ENCODE measurements at places on chromosomes 2 and 18.
A peak's percentile ranks its signal among the peaks of the same experiment; 100 is the strongest.

DNA sequence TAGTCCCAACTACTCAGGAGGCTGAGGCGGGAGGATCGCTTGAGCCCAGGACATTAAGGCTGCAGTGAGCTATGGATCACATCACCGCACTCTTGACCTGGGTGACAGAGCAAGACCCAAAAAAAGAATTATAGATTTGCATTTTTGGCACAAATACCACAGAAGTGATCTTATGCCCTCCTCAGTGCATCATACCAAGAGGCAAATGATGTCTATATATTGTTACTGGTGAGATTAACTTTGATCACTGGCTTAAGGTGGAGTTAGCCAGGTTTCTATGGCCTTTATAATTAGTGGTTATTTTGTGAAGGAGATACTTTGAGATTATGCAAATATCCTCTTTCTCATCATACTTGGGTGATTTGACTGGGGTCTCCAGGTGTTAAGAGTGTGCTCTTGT is 22.1 kb upstream of the CATIP start:
- no peak for DNase-seq

DNA sequence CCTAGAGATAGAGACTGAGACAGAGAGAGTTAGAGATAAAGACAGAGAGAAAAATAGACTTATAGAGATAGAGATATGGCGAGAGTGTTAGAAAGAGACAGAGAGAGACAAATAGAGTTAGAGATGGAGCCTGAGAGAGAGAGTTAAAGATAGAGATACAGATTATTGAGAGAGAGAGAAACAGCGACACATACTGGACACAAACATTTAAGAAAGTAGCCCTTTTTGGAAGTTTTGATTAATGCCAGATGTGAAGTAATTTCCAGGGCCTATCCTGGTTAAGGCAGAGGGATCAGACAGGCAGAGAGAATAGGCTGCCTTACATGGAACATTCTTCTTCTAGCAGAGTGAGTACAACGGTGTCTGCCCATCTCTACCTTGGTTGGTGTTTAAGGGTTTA is 311.6 kb upstream of the CDH7 start:
- no peak for DNase-seq

DNA sequence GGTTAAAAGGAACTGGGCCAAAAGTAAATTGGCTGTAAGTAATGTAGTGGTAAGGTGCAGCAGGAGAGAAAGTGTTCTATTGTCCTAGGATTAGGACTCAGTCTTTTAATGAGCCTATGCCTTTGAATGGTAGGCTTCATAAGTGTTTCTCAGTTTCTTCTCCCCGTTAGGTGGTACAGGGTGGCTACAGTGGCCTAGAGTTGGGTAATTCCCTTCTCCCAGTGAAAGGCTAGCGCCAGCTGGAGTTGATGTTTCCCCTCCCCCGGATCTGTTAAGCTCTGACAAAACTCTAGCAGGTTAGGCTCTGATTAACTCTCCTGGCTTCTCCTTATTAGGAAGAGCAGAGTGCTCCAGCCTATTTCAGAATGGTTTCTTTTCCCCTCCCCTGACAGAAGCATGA is 127.7 kb downstream of the DNAH6 start:
- no peak for DNase-seq

- no peak for DNase-seq
Measured at GRCh38 chr2:72932045-72932740, 14.9 kb downstream of the EMX1 start.

DNA sequence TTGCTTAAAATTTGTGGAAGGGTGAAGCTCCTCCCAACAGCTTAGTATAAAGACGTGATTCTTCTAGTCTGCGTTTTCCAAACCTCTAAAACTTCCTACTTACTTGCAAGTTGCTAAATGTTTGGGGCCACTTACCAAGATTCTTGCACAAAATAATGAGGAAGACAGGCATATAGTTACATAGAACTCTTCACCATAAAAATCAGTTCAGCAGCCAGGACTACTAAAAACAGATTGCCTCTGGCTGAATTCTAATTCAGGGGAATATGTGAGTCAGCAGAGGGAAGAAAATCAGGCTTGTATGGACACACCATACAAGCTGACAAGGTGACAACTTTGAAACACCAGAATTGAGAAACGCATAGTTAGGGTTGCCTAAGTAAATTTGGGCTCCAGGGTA is 2.8 kb upstream of the PEX13 start:
- no peak for DNase-seq

- DNase-seq: no peak
Measured at GRCh38 chr2:30503007-30503694, 56.1 kb downstream of the LCLAT1 start.

DNA sequence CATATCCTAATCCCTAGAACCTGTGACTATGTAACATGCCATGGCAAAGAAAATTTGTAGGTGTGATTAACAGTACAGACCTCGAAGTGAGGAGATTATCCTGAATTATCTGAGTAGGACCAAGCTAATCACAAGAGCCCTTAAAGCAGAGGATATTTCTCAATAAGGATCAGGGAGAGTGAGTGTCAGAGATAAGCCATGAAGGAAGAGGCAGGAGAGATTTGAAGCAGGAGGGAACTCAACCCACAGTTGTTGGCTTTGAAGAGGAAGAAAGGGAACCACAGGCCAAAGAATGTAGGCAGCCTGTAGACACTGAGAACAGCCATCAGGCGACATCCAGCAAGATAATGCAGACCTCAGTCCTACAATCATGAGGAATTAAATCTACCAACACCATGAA is 229.3 kb downstream of the NBAS start:
- no peak for DNase-seq

DNA sequence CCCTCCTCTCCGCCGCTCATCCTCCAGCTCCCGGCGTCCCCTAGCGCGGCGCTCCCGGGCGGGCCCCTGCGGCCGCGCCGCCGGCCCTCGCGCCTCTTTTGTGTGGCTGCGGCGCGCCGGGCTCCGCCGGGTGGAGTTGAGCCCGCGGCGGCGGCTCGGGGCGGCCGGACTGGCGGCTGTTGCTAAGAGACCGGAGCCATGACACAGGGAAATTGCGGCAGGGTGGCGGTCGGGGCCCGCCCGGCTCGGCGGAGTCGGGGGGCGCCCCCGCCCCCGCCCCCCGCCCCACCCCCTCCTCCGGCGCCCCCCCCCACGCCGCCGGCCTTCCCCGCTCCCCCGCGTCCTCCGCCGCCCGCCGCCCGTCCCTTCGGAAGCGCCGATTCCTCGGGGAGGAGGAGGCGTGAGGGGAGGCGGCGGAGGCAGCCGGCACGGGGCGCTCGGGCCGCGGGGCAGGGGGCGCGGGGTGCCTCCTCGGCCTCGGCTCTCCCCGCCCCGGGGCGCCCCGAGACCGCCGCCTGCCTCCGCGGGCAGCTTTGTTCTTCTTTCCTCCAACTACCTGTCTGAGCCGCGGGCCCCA is at the start of gene TMEM200C:
Gene TMEM200C, minus strand, starts transcription at position 224 of the 577 bp plus-strand sequence. CDS start 3,459 bp downstream, outside the sequence.
- DNase-seq: no peak

GRCh38 chr2:98663511-98664090 is 55.2 kb downstream of the UNC50 start:
- no peak for DNase-seq

DNA sequence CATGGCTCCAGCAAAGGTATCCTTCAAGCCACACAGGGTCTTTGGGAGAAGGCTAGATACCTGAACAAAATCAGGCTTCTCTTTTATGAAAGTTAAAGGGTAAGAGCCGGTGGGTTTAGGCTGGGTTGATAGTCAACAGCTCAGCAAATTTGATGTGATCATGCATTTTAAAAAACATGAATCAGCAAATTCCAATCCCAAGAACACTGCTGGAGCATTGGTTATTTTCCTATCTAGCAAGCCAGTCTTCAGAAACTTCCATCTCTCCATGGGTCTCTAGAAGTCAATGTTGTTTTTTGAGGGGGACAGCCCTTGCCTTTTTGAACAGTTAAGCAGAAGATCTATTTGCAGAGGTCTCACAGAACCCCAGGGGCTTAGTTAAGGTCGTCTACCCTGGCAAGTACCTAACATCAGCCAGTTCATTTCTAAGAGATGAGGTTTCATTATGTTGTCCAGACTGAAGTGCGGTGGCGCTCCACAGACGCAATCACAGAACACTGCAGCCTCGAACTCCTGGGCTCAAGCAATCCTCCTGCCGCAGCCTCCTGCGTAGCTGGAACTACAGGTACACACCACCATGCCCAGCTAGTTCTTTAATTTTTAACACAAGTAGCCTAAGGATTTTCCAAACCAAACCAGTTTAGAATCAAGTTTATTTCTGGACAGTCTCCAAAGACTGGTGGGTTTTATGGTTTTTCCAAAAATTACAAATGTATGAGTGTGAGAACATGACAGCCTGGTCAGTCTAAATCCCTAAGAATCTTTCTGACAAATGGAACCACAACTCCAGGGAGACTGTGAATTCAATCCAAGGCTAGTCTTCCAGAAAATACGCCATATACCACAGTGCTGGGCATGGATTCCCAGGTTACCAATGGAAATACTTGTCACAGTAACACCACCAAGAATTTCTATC is 4.1 kb upstream of the ZCCHC2 start:
- DNase-seq: no peak

DNA sequence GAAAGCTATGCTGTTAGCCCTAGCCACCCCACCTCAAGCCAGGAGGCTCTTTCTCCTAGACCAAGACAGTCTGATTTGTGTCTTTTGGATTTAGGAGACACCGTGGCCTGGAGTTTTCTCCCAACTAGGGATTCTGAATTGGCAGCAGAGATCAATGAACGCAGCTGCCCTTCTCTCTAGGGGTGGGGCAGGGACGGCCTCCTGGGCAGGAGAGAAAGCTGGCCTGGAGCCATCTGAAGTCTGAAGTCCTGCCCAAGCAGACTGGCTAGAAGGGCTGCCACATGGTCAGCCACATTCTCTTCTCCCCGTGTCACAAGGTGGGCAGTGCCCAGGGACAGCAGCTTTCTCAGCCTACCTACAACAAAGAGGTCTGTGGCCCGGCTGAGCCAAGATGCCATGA is 45.1 kb downstream of the PIEZO2 start:
- no peak for DNase-seq

DNA sequence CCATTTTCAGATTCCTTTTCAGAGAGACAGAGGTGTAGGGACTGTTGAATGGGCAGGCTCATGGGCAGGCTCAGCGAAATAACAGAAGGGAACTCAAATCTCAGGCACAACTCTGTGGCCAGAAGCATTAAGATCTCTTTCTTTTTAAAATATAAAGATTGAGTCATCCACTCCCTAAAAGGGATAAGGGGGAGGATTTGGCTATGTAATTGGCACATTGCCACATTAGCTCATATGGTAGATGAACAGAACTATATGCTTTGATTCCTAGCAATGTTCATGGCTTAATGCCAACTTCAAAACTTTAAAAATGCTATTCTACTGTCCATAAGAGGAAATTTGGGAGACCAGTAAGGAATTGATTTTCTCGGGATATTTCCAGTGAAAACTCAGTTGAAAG is 53.8 kb upstream of the SLC5A7 start:
- DNase-seq: no peak

- DNase-seq: no peak
Measured at GRCh38 chr2:17736989-17737388, 16.6 kb downstream of the SMC6 start.

GRCh38 chr2:132766573-132766972 is 96.6 kb upstream of the LYPD1 start:
- no peak for DNase-seq

- DNase-seq: no peak
Measured at GRCh38 chr18:76914314-76914713, 92.0 kb downstream of the ZNF236 start.

GRCh38 chr2:43877782-43878464 is 39.2 kb downstream of the ABCG8 start:
- DNase-seq: peak; percentile 5

- DNase-seq: no peak
Measured at GRCh38 chr2:198097630-198098029, 293.2 kb downstream of the PLCL1 start.

- DNase-seq: no peak
Measured at GRCh38 chr18:79117385-79117784, 48.2 kb downstream of the ATP9B start.

- DNase-seq: no peak
Measured at GRCh38 chr2:320561-320960, 32.7 kb upstream of the ALKAL2 start.

DNA sequence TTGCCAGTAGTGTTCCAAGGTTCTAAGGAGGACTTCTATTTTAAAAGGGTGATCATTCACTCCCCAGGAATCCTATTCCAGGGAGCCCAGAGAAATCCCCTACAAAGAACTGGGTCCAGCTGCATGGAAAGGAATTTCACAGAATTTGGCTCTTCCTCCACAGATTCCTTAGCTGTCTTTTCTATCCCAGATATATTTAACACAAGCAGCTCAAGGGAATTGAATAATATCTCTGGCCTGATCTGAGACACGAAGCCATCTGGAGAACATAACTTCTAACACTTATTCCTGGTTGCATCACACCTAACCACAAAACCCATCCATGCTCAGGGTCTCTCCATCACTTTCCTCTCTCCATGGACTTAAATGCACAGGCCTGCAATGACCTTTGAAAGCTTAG is 306.7 kb upstream of the ACVR2A start:
- no peak for DNase-seq

DNA sequence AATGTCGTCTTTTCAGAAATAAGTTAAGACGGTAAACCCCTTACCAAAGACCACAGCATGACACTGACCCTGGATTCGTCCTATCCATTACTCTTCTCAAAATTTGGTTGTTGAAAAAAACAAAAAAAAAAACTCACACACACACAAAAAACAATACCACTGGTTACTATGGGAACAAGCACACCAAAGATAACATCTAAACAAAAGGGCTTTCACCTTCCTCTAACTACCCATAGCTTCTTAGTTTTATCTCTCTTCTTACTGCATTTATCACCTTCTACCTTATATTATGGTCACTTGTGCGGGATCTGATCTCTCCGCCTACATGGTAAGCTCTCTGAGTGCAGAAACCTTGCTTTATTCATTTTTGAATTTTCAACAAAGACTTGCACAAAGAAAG is 192.7 kb downstream of the STK39 start:
- no peak for DNase-seq

DNA sequence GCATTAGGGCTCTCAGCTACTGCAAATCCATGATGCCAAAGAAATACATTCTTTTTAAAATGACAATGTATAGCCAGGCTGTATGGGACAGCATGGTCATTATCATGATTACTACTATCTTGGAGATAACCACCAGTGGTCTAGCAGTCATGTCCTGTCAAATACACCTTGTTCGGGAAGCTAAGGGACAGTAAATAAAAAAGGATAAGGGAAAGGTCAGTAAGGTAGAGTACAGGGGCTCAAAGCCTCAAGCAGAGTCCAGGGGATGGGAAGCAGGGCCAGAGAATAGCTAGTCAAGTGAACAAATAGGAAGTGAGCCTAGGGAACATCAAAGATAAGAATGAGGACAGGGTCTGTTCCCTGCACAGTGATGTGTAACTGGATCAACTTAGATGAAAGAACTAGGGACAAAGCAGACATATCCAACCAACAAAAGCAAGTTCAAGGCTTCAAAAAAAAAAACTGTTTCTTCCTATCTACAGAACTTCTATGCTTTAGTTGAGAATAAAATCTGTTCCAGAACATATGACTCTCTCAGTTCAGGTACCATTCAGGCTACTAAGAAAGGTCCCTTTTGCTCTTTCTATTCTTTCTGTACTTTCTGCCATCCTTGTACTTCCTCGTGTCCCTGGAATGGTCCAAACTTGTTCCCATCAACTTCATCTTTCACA is 62.9 kb upstream of the EHBP1 start:
- no peak for DNase-seq

All from stimulated activated CD4-positive, alpha-beta T cell treated with anti-CD3 and anti-CD28 coated beads, Interleukin-1b, Interleukin-23, amount 100 ng/mL, for 1 hour (primary cell).